ENCODE measurements at places on chromosomes 2 and 18.

- DNase-seq = no peak
These were observed 82.2 kb upstream of the CDKL4 start for GRCh38 chr2:39325966-39326365.

GRCh38 chr2:202038471-202039277, 5.0 kb downstream of the FZD7 start:
- DNase-seq = no peak

DNA sequence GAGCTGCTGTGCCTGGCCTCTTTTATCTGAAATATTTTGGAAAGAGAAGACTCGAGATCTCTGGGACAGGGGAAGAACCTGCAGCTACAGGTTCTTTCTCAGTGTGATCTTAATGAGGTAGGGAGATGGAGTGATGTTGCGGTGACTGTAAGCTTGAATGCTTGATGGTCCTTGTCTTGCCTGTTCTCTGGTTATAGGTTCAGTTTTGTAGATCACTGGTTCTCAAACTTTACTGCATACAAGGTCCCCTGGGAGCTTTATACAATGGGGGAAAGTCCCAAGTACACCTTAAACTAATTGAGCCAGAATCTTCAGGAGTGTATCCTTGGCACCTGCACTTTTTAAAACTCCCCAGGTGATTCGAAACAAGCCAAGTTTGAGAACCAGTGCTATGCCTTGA, 136.7 kb upstream of the CXCR4 start:
- DNase-seq = no peak

GRCh38 chr18:63189817-63190216, 129.8 kb downstream of the BCL2 start:
- DNase-seq = no peak
